ENCODE measurements at places on chromosomes 4 and X.

GRCh38 chrX:151543706-151544105 is 19.8 kb upstream of the PASD1 start:
- DNase-seq = no peak

GRCh38 chr4:186723292-186724057 is at the start of gene FAT1:
TSS of gene FAT1 (minus strand) at chr4:186723856. CDS start at chr4:186709827, 14,029 bp downstream.
- DNase-seq = no peak

DNA sequence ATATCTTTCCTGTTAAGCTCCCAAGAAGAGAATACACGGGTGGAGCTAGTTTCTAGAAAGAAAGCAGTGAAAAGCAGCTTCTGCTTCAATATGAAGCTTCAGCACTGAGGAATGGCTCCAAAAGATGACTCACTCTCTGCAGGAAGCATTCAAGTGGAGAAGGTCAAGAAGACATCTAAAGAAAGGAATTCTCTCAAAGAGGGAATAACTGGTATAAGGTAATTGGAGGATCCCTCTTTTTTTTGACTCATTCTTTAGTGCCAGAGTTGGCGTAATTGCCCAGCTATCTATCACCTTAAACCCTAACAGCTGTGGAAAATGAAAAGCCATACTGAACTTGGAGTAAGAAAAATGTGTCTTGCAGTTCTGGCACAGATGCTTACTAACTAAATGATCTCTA is 3.5 kb downstream of the EDA2R start:
- no peak for DNase-seq

DNA sequence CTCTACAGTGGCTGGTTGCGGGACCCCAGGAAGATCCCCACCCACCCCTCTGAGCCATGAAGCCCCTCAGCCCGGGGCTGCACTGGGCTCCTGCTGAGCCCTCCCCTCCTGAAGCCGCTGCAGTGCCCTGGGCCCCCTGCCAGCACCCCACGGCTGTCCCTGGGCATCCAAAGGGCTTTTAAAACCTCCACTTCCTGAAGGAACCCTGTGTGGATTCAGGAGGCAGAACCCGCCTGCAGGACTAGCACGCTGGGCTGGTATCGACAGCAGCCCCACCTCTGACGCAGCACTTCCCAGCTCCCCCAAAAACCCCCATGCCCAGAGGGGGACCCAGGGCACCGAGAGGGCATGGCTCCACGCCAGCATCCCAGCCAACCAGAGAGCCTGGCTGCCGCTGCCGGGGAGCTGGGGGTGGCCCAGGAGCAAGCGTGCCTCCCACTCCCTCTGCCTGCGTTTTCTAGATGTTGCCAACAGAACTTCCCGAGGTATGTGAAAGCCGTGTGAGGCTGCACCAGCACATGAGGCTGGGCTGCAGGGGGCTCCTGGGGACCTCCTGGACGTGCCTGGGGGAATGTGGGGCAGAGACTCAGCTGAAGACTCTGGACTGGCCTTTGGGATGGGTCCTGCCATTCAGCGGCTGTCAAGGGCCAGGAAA is 6.3 kb downstream of the MXD4 start:
- no peak for DNase-seq

- peak; percentile 22 for DNase-seq
These were observed 81.5 kb upstream of the MAPK10 start for GRCh38 chr4:86441175-86441936.

- DNase-seq = no peak
These were observed 113.9 kb downstream of the CT47B1 start for GRCh38 chrX:120761810-120762209.

DNA sequence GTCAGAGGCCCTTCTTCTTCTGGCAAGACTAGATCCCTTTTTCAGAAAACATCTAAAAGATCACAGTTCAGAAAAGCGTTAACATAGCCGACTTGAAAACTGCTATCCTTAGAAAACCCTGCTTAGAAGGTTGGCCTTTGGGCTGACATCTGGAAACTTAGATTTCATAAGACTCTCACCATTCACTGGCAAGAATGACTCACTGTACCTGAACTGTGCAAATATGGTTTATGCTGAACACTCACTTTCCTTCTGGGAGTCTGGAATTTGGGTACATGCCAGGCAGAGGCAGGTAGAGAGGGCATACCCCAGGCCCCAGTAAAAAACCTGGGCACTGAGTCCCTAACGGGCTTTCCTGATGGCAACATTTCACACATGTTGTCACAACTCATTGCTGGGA is 88.8 kb upstream of the GPC3 start:
- DNase-seq = no peak

- peak; percentile 66 for DNase-seq
These were observed at the start of gene FAT4 for GRCh38 chr4:125314676-125315575. TSS of gene FAT4 (plus strand) at chr4:125314955. CDS start at chr4:125316412, 1,457 bp downstream.

DNA sequence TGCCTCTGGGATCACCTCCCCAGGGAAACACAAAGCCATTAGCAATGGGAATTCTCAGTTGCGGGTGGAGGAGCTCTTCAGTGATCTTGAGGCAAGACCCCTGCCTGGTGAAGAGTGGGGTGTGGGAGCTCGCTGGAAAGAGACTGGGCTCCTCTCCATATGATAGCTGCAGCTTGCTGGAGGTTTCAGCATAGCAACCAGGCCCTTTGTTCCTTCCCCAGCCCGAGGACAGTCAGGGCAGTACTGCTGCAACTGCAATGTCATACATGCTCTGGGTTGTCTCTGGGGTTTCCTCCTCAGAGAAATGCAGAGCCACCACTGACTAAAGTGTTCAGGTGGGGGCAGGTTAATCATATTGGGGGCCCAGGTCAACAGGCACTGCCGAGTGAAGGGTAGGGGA is 81.3 kb downstream of the ARHGAP24 start:
- peak; percentile 27 for DNase-seq

DNA sequence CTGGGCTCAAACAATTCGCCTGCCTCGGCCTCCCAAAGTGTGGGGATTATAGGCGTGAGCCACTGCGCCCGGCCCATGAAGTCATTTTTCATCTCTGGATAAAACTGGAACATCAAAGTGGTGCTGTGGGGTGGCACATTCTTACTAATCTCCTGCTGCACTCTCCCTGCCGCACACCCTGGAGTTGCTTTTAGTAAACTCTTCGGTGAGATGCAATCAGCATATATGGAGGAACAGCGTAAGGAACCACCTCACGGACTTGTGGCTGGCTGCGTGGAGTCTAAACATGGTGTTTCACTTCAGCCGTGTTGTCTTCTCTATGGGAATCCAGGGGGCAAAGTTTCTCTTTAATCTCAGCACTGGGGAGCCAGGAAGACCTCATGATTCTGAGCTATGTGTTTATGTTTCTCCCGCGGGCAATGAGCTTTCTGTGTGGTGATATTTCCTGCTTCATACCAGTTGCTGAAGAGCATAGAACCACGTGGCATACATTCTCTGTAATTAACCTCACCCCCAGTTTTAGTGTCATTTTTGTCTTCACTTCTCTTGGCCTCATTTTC is 2.1 kb upstream of the RHOH start:
- no peak for DNase-seq

DNA sequence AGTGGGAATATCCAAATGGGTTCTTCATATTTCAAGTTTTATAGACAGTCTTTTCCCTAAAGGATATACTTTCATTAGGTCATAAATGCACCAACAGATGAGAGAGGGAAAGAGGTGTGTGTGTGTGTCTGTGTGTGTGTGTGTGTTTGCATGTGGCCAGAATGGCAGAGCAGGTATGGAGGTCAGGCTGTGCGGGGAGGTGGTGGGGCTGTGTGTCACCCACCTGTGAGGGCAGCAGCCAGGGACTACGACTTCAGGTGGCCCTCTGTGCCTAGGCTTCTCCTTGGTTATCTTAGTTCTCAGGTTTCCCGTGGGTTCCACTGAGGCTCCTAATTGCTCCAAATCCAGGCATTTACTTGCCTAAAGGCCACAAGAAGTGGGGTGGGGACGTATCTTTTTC is 14.6 kb downstream of the HAND2 start:
- DNase-seq = no peak

DNA sequence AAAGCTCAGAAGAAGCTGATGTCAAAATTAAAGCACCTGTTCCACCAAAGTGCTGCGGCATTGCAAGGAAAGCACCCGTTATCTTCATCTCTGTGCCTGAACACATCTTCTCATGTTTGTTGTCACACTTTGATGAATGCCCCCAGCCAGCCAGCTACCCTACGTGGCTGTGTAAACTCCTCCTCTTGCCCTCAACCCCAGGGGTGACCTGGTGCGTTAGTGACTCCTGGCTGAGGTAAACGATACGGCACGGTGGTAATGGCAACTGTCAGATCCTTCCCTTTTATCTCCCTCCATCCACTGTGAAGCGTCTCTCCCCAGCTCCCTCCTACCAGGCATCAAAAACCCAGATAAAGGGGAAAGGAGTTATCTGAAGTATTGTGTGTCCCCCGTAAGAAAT is 90.6 kb upstream of the WWC2 start:
- no peak for DNase-seq

GRCh38 chr4:41644915-41645295 is 103.6 kb downstream of the PHOX2B start:
- DNase-seq = no peak

GRCh38 chr4:5836943-5837342 is 55.9 kb downstream of the CRMP1 start:
- DNase-seq = no peak

GRCh38 chrX:109872021-109872732 is 130.7 kb upstream of the TMEM164 start:
- no peak for DNase-seq

DNA sequence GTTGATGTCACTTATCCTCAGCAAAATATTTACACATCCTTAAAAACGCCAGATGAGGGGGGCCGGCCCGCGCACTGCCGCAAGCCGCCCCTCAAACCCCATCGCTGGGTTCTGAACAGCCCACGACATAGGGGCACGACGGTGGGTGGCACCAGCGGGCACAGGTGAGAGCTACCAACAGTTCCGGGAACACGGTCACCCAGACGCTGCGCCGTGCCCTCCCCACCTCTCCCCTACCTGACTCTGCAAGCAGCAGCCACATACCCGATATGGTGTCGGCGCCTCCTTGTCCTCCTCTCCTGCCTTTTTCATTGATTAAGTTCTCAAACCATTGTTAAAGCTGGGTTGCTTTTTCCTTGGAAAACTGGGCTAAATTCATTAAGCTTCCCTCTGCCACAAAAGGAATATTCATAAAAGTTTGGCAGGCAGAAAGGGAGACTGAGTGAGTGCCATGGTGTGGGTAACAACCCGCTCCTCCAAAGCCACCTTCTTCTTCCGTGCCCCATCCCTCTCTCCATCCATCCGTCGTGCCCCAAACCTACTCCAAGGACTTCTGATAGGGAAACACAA is 1.4 kb downstream of the RAI2 start:
- DNase-seq = no peak

DNA sequence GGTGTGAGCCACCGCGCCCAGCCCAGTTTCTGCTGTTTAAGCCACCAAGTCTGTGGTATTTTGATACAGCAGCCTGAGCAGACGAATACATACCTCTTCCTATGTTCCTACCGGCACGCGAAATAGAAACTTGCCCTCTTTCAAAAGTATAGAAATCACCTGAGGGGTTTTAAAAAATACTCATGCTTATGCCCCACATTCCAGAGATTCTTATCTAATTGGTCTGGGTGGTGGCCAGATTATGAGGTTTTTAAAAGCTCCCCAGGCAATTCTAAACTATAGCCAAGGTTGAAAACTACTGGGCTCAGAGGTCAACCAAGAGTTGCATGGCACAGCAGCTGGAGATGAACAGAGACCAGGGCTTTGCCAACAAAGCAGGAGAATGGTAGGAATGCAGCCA is 24.9 kb upstream of the HUWE1 start:
- no peak for DNase-seq

DNA sequence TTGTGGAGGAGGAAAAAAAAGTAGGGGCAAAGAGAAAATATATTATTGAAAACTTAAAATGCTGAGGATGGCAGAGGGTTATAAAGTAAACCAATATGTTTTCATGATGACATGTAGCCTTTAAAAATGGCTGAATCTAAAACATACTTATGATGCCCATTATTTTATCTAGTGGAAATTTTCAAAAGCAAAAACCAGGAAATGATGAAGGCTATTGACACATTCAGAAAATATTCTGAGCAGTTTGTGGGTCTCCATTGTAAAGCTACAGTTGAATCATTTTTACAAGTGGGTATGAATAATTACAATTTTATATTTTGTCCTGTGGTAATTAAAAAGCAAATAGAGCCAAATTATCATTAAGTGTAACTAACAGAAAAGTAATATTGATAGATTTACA is 10.7 kb downstream of the PLS3 start:
- no peak for DNase-seq

- no peak for DNase-seq
These were observed 28.6 kb upstream of the NSG1 start for GRCh38 chr4:4358093-4358854.

DNA sequence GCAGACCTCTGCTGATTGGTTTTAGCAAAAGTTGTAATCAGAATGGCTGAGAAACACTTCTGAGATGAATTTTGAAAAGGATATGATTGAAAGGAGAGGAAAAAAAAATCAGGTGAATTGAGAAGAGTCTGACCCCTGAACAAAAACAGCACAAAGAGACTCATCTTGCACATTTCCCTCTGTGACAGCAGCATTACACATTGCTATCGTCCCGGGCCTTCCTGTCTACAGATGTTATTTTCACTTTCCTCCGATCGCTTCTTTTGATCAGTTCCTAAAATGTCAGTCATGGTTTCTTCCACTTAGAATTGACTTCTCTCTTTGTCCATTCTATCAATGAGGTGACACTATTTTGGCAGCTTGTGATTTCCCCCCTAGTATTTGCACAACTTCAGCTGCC is 262.6 kb downstream of the GPC3 start:
- DNase-seq = no peak

- DNase-seq = no peak
These were observed 59.4 kb downstream of the HMGB2 start for GRCh38 chr4:173274744-173275143.

DNA sequence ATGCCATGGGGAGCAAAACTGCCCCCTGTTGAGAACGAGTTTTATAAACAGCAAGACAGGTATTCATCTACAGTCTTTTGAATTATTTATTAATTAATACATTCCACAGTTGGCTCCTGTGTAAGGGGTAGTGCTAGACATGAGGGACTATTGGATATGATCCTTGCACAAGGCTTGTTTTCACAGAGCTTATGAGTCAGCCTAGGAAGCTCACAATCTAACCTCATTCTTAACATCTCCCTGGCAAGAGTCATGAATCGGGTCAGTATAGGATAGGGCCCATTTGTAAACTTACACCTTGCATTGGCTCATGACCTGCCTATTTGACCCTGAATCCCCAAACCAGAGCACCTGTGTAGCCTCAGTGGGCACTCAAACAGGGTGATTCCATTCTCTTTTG is 209.1 kb upstream of the HCCS start:
- no peak for DNase-seq

GRCh38 chr4:152594978-152595925 is 59.4 kb upstream of the FBXW7 start:
- no peak for DNase-seq

DNA sequence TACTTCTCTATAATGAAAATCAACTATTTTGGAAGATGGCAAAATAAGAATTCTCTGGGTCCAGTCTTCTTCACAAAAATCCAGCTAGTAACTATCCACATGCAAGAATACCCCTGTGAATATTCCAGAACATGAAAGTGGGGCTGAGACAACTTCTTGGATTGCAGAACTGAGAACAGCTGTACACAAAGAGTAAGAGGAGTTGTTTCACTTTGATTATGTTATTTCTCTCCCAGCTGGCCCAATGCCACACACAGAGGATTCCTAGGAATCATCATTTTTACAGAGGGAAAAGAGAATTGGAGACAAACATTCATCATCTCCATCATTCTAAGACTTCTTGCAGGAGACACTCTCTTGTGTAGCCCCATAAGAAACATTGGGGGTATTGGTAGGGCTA is 782.2 kb upstream of the LCORL start:
- no peak for DNase-seq
